Activated naive CD8-positive, alpha-beta T cell treated with anti-CD3 and anti-CD28 coated beads, Interleukin-2, amount 50 U/mL, for 16 hours (primary cell): ENCODE measurements at places on chromosomes 4 and X.

- DNase-seq = no peak
Measured at GRCh38 chr4:38235354-38235753, 275.2 kb downstream of the PTTG2 start.

- DNase-seq = no peak
Measured at GRCh38 chr4:142701017-142701416, 145.1 kb downstream of the INPP4B start.

DNA sequence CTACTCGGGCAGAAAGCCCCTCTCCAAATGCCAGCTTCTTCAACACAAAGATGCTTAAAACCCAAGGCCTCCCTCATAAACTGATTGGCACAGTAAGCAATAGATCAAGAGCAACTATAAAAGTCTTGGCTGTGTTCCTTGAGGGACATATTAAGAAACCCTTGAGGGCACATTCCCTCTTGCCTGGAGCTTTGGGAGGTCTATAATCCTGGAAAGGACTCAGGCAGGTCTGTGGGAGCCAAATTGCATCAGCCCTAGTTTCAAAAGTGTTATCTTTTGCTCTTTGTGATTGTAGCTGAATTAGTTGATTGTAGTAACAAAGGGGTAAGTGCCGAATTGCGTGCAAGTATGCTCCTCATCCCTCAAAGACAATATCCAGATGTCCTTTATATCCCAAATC, 18.6 kb upstream of the SETD7 start:
- no peak for DNase-seq

DNA sequence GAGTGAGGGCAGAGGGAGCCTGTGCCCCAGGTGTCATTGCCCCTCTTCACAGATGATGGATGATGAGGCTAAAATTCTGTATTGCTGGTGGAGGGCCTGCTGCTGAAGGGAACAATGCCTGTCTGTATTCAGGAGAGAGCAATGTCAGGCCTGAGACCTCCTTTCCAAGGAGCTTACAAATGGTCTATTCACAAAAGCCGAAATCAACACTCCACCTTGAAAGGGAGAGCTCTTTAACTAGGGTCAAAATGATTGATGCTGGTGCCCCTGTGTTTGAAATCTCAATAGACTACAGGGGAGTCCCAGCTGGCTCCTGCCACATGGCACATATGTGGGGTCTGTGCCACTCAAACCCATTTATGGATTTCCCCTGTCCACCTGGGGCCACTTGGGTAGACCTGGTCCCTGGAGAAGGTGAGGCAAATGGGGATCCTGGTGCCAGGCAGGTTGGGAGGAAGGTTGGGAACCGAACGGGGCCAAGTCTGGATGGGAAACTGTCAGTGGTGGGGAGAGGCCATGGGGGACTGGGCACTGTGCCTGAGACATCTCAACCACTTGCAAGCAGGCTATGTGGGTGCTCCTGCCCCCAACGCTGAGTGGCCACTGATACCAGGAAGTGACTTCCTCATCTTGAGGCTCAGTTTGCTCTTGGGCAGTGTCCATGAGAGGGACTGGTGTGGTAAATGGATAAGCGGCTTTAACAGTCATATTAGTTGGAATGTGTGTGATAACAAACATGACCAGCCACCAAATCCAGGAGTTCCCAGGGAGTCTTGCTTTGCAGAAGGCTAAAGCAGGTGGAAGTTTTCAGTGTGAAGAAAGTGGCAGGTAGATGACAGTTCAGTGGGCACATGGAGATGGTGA, 223.8 kb upstream of the PSAPL1 start:
- DNase-seq = no peak

DNA sequence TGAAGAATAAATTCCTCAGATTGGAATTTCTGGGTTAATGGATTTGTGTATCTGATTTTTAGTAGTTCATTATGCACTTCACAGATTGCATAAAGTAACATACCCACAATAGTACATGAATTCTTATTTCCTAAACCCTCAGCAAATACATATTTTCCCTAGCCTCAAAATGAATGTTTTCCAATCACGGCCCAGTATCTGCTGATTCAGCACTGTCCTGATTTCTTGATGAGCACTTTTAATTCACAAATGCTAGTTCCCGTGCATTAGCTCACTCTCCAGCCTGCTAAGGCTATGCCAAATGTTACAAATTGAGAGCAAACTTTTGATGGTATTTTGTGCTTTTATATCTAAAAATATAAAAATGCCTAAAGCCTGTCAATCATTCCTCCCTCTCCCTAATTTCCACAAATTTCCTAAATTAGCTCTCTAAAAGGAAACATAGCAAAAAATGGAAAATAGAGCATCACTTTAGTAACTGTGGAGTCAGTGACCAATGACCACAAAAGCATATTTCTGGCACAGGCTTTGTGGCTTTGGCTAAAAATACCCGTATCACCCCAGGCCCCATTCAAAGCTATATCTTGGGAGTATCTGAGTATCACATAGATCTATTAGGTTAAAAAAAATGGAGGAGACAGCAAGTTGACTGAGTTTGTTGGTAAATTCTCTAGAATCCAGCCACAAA, 75.5 kb downstream of the NAF1 start:
- no peak for DNase-seq

DNA sequence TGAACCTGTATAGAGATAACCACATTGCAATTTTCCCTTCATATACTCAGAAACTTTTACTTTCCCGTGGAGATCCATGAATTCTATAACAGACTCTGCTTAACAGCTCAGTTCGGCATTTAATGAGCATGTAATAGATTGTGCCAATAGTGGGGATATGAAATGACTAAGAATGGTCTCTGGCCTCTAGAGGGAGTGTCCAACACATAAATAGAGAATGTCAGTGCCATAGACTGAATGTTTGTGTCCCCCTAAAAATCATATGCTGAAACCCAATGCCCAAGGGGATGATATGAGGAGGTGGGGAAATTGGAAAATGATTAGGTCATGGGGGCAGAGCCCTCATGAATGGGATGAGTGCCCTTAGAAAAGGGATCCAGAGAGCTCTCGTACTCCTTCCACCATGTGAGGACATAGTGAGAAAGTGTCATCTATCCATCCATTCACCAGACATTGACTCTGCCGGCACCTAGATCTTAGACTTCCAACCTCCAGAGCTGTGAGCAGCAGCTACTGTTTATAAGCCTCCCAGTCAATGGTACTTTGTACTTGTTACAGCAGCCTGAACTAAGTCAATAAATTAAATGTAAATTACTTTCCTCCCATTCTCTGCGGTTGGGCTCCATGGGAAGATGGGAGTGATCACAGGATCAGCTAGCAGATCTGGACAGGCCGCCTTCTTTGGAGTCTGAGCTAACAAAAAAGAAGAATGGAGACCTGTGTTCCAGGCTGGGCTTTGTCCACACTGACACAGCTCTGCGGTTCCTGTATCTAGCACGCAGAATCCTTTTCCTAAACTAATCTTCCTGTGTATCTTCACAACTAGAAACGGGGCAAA, 28.1 kb upstream of the HPSE start:
- DNase-seq = no peak

- DNase-seq = no peak
Measured at GRCh38 chr4:163816494-163816893, 322.0 kb downstream of the TMA16 start.

- DNase-seq = no peak
Measured at GRCh38 chr4:21226637-21227538, 526.6 kb downstream of the PACRGL start.

DNA sequence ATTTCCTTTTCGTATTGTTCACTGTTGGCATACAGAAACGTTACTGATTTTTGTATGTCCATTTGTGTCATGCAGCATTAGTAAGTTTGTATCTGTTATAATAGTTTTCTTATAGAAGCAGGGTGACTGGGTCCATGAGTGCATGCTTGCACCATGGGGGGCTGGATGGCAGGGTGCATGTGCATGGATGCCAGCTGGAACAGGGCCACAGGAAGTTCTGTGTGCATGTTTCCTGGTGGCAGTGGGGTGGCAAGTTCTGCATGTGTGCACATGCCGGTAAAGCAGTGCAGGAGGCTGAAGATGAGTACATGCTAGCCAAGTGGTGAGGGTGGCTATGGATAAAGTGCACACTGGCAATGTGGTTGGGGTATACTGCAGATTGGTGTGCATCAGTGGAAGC, 468.0 kb upstream of the KLHL4 start:
- DNase-seq = no peak

DNA sequence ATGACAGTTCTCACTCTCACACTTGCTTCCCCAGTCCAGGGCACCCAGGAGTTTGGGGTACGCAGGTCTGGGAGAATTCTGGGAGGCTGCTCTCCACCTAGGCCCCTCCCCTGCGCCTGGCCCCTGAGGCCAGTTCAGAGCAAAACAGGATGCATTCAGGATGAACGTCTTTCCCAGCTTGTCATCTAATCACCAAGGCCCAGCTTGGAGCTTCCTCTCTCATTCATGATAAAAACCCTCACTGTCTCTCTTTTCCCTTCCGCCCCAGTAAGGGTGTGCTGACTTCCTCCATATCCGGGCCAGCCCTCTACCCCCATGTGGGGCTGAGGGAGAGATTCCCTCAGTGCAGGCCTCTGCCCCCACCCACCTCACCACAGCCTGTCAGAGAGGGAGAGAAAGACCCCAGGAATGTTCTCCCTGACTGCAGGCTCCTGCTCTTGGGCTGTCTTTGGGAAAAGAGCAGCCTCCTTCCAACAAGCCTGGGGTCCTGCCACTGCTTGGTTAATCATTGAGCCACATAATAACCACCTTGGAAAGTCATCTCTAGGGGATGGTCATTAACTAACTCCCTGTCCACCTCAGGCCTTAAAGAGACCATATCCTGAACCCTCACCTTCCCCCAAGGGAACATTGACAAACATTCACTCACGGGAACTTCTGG, 50.1 kb downstream of the STARD8 start:
- no peak for DNase-seq

DNA sequence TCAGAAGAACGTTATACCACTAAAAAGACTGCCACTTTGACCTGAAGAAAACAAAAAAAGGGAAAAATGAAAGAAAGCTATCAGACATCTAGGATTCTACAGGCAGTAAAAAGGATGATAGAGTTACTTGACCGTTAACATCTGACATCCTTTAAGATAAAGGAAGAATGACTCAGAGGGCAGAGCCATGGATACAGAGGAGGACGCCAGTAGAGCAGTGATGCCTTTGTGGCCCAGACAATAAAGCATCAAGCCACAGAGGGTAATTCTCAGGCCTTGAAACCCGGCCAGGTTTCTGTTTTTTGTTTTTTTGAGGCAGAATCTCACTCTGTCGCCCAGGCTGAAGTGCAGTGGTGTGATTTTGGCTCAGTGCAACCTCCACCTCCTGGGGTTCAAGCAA, 9.5 kb upstream of the BEX1 start:
- DNase-seq = no peak

- DNase-seq = no peak
Measured at GRCh38 chr4:15398732-15399131, 29.1 kb upstream of the C1QTNF7 start.

DNA sequence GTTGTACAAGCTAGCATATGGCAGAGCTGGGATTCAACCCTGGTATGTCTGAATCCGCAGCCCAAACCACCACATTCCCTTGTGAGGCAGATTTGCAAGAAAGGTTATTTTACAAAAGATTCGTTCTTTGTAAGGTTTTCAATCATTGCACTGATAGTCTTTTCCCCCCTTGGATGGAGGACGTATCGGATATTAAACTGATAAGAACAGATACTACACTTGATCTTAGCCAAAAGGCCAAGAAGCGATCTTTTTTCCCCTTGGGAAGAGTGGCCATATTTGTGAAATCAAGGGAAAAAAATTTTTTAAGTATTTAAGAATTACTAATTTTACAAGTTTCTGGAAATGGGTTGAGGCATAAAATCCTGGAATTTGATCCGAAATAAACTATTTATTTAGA, 34.4 kb upstream of the MSMO1 start:
- no peak for DNase-seq

GRCh38 chr4:13151194-13151593, 332.9 kb downstream of the RAB28 start:
- DNase-seq = no peak

GRCh38 chrX:107360788-107361360, 88.6 kb upstream of the FRMPD3 start:
- DNase-seq = no peak

- DNase-seq = no peak
Measured at GRCh38 chr4:105119356-105119755, 27.3 kb upstream of the TET2 start.

DNA sequence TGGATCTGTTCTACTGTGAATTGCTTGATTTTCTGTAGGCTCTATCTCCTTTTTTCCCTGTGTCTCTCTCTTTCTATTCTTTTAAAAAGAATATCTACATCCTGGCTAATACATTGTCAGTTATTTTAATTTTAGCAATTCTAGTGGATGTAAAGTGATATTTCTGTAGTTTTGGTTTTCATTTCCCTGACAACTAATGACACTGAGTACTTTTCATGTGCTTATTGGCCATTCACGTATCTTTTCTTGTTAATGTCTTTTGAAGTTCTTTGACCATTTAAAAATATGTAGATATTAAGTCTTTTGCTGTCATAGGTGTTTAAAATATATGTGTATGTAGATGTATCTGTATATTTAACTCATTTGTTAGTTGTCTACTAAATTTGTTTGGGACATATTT, 59.0 kb upstream of the SOX3 start:
- DNase-seq = no peak

DNA sequence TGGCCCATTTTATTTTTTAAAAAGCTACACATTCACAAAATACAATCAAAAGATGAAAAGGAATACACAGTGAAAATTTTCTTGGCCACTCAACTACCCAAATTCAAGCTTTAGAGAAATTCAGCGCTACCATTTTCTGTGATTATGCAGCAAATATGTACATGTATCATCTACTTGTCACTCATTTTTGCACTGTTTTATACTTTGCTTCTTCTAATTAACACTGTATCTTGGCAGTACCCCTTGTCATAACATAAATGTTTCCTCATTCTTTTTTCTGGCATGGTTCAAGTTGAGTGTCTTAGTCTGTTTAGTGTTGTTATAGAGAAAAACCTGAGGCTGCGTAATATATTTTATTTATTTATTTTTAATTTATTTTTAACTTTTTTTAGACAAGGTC, 15.7 kb upstream of the PPID start:
- no peak for DNase-seq

DNA sequence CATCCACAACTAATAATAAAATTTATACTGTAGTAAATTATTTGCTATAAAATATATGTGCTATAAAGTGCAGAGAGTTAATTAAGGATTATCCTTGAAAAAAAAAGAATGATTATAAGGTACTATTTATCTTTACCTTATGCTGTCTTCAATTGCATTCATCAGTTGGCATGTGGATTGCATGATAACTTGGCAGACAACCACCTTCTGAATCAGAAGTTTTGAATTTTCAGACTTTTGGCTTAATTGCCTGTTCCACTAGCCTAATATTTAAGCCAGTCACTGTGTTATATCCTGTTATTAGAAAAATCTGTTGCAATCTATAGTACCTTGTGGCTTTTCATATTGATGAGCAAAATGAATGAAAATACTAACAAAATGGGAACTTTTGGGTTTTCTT, 1040.3 kb upstream of the PCDH10 start:
- no peak for DNase-seq

DNA sequence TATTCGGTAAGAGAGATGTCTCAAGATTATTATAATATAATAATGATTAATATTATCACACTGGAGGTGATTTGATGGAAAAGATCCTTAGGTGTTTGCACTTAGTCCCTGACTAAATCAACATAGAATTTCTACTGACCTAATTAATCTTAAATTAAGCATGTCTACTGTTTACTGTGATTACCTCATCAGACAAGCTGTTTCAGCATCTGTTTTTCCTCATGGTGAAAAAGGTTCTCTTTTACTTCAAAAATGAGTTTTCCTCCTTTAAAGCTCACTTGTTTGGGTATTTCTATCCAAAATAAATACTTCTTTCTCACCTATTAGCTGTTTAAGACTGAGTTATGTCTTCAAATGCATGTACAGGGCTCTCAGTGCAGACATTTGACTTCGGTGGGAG, 407.8 kb downstream of the NKX6-1 start:
- DNase-seq = no peak
